ENCODE measurements at places on chromosomes 7 and 10.

- no peak for DNase-seq
These were observed 20.8 kb downstream of the CPA1 start for GRCh38 chr7:130401101-130401500.

GRCh38 chr7:85750454-85750949 lies 563.6 kb upstream of the SEMA3D start:
- DNase-seq: no peak

DNA sequence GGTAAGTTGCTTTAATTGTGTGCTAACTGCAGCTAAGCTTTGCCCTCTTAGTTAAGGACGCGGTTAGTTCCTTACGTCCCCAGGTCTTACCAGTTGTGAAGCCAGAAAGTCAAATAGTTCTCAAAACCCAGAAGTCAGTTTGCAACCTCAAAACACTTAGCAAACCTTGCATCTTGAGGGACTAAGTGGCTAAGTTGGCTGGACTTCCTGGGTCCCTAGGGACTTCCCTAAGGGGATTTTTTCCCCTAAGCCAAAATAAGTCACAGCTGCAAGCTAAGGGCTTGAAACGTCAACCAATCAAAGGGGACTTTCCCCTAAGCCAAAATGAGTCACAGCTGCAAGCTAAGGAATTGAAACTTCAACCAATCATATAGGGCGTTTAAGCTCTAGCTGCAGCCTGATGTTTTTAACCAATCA lies 36.2 kb upstream of the HECW1 start:
- no peak for DNase-seq

GRCh38 chr7:14973712-14974428 lies 71.3 kb upstream of the DGKB start:
- no peak for DNase-seq

- no peak for DNase-seq
These were observed 84.6 kb upstream of the PDE1C start for GRCh38 chr7:32154797-32155196.

DNA sequence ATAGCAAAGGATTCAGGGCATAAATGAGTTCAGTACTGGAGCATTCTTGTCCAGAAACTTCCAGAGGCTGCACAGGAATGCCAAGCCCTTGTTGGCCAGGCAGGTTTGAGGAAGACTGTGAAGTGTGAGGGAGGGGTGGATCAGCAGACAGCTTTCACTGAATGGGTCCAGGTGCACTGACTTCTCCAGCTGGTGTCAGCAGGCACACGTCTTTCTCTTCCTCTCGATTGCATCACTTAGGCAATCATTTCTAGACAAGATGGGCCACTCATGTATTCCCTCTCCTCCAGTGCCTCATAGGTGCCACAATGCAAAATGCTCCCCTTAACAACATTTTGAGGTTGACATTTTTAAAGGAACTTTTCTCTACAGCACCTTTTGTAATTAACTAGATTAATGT lies 15.6 kb upstream of the PLEKHS1 start:
- DNase-seq: no peak

- DNase-seq: no peak
These were observed 29.9 kb upstream of the HBP1 start for GRCh38 chr7:107138696-107139420.

DNA sequence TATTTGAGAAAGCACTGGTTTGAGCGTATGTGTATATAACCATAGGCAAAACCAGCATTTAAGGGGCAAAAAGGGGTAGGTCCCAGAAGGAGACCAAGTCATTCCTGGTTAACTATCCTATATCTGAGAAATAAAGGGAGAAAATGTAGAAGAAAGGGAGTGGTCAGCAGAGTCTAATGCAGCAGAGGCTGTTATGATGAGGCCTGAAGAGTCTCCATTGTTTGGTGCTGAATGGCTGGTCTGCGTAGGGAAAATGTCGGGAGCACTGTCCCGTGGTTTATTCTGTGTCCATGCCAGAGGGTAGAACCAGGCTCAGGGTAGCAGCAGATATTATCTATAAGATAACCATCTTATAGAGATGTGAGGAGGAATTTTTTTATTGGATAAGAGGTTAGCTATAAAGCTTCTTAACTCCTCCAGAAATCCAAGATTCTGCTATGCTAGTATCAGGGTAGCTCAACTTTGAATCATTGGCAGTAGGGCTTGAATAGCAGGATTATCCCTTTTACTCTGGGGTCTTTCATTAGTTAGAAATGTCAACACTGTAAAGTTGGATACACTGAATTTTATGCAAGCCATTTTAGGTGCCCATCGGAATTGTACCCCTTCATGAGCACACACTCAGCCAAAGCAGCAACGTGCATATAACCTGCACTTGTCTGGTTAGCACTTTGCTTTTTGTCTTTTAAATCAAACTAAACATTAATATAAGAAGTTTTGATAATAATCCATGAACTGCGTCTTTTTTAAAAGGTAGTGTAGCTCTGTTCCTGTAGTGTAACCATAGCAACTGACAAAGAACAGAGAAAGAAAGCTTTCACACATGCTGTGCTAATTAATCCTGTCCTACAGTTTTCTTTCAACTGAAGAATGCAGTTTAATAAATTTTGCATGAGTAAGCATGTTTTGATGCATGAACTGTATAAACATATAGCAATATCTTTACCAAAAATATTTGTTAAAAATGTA lies 312.0 kb upstream of the FZD1 start:
- DNase-seq: no peak

GRCh38 chr10:10438335-10439100 lies 579.2 kb upstream of the CELF2 start:
- DNase-seq: no peak

DNA sequence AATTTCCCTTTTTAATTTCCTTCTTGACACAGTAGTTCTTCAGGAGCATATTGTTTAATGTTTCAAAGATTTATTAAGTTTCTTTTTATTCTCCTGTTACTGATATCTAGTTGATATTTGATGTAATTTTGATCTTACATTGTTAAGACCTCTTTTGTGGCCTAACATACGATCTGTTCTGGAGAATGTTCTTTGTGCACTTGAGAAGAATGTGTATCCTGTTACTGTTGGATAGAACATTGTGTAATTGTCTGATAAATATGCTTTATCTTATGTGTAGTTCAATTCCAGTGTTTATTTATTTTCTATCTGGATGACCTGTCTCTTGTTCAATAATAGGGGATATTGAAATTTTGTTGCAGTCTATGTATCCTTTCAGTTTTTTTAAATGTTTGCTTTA lies 106.7 kb downstream of the ITGB1 start:
- DNase-seq: no peak

DNA sequence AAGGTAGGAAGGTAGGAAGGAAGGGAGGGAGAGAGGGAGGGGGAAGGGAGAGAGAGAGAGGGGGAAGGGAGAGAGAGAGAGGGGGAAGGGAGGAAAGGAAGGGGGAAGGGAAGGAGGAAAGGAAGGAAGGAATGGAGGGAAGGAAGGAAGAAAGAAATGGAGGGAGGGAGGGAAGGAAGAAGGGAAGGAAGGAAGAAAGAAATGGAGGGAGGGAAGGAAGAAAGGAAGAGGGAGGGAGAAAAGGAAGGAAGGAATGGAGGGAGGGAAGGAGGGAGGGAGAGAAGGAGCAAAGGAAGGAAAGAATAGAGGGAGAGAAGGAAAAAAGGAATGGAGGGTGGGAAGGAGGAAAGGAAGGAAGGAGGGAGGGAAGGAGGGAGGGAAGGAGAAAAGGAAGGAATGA lies 176.4 kb upstream of the PTER start:
- no peak for DNase-seq

- DNase-seq: peak; percentile 52
These were observed 95.4 kb downstream of the FAM53B start for GRCh38 chr10:124648738-124649137.

- no peak for DNase-seq
These were observed 27.3 kb upstream of the NRG3 start for GRCh38 chr10:81847675-81848074.

- no peak for DNase-seq
These were observed 79.8 kb upstream of the PPIF start for GRCh38 chr10:79267499-79267898.

- no peak for DNase-seq
These were observed 118.0 kb upstream of the PCLO start for GRCh38 chr7:83280671-83281070.

DNA sequence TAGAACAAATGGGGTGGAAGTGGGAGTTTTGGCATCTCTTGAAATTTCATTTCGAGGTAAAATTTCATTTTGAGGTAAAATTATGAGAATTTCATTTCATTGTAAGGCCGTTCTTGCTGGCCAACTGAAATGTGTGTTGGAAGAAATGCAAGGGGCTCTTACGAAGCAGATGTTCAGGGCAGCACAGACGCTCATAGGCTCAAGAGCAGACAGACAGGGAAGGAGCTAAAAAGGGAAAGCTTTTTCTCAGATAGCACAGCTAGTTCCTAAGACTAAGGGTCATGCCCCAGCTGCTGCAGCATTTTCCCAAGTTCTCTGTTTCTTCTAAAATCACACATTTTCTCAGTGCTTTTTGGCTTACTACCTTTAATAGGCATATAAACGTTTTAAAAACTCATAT lies 65.1 kb upstream of the SFMBT2 start:
- no peak for DNase-seq

GRCh38 chr7:613442-614140 lies 93.9 kb upstream of the PDGFA start:
- no peak for DNase-seq

GRCh38 chr7:120302190-120302589 lies 29.2 kb downstream of the KCND2 start:
- DNase-seq: no peak

GRCh38 chr7:158525648-158526484 lies 61.8 kb downstream of the PTPRN2 start:
- no peak for DNase-seq

GRCh38 chr10:484925-485661 lies 204.4 kb downstream of the DIP2C start:
- peak; percentile 22 for DNase-seq

- DNase-seq: no peak
These were observed 198.5 kb downstream of the CACNA2D1 start for GRCh38 chr7:82244947-82245517.

DNA sequence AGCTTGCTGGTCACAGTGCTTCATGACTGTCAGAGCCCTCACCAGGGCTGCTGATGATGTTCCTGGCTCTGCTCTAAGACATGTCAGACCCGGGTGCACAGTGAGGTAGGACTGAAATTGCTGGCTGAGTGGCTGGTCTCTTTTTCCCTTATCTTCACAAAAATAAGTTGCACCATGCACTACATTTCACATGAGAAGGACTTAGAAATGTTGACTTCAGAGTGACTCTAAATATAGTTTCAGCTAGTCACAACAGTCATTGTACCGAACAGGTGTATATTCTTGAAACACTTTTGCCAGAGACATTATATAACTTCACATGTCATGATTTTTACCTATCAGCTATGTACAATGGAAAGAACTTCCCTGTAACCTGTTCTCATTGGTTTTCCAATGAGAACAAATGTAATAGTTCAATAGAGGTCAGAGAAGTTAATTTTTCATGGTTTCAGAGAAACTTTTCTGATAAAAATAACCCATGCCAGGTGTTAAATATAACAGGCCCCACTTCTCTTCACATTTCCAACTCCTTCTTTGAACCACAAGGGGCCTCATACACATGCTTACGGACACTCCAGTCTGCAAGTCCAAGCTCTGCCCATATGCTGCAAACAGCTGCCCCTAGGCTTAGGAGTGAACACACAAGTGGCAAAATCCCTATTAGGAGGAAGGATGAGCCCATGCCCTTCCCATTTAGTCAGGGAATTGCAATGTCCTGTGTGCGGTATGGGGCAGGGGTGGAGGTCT lies 115.6 kb downstream of the CDK6 start:
- DNase-seq: no peak

- DNase-seq: no peak
These were observed 715.3 kb downstream of the DNAJB9 start for GRCh38 chr7:109284943-109285342.
